Activated CD4-positive, alpha-beta T cell treated with anti-CD3 and anti-CD28 coated beads, Interleukin-2, amount 50 U/mL, for 24 hours (primary cell): ENCODE measurements at places on chromosomes 6 and 20.

DNA sequence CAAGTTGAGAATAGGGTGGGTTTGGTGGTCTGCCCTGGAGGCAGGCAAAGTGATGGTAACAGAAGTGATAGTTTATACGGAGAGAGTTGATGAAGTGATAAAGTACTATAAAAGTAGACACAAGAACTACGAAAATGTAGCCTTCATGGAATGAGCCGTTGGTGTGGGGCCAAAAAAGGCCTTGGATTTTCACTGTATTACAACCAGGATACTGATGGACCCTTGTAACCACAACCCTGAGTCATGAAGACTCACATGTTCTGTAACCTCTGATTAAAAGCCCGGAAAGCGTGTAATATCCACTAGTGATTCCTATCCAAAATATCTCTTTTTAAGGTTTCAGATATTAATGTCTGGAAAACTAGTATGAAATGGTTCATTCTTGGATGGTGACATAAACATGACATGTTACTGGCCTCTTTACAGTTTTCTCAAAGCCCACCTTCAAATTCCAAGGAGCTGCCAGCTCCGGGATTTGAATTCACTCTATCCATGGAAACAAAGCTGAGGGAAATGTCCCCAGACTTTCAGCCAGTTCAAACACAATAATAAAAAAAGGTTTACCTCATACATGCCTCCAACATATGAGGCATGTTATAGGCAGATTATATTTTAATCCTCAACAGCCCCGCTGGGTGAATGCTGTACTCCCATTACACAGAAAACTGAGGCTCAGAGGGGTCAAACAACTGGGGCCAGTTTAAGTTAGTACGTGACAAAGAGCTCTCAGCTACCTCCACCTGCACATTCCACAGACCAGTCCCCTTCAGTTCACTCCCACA is 55.4 kb downstream of the MRPL14 start:
- no peak for DNase-seq

DNA sequence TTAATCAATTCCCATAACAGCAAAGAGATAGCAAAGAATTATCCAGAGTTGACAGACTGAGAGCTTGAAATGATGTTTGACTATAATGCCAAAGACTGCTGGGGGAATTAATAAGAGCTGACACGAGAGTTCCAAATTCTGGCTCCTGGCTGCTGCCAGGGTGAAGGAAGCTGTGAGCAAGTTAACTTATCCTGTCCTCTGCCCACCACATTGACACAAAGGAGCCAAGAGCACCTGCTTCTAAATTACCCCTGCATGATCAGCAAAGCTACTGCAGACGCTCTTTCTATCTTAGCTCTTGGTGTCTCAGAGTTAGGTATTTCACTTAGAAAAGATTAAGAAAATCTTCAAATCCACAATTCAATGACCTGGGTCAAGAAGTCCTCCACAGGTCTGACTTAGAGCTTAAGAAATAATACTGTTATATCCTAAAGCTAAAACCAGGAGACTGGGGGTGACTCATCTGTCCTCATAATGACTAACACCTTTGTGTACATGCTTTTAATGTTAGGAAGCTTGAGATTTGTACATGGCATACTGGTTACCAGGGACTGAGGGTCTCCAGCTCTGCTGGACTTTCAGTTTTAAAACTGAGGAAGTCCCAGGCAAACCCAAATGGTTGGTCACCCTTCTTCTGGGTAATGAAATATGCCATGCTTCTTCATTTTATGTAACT is 13.2 kb upstream of the FRK start:
- no peak for DNase-seq

DNA sequence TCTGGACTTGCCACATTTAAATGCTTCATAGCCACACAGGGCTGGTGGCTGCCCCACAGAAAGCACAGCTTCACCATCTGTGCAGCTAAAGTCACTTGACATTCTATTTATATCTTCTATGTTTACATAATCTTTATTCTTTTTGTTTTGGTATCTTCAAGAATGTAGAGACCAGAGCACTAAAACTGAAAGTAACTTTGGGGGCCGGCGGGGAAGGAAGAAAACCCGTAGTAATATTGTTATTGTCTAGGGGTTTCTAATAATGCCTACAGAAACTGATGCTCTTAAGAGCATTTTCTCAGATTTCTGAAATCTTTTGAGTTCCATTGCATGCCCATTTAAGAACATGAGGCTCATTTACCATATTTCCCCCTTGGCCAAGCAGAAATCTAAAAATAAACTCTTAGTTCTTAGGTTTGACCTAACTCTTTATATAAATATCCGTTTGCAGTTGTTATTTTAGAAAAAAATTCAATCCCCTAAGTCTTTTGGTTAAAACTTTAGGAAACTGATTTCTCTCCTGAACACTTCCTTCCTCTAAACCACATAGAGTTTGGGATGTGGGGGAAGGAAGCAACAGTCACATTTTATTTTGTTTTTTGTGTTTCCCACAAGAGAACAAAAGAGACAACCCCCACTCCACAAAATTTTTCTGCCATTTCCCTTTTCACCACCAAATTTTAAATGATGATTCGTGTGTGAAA is 207.6 kb downstream of the OGFRL1 start:
- no peak for DNase-seq

- no peak for DNase-seq
Observed at GRCh38 chr6:124967444-124967843, 5.2 kb downstream of the RNF217 start.

- no peak for DNase-seq
Observed at GRCh38 chr6:138499303-138500018, at the start of gene NHSL1. Gene NHSL1, minus strand, starts transcription at chr6:138499494. Its CDS starts 204 bp downstream, at chr6:138499290.

DNA sequence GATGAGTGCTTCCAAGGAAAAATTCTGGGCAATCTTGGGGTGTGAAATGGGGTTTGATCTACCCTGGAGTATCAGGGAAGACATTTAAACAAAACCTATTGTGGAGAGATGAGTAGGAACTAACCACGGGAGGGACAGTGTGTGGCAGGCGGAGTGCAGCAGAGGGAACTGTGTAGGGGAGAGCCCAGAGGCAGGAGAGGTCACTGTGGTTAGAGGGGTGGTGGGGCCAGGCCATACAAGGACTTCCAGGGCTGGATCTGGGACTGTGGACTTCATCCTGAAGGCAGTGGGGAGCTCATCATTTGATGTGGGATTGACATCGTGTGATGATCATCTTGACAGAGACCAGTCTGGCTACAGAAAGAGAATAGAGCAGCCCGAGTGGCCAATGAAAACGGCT is 89.0 kb downstream of the TOX2 start:
- no peak for DNase-seq

DNA sequence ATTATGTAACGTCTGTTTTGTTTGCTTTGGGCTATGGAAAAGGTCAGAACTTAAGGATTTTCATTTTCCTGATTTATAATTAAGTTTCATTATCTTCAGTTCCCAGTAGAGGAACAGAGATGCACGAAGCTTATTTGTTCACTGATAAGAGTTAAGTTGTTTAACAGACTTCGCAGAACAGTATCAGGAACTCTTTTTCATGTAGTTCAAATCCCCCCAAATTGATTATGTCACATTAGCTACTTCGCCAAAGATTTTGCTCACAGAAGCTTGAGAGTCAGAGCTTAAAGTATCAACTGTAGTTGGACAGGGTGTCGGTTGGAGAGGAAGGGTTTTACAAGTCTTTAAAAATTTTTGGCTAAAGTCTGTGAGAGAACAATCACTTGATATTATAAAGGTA is 43.4 kb downstream of the ZHX3 start:
- no peak for DNase-seq

DNA sequence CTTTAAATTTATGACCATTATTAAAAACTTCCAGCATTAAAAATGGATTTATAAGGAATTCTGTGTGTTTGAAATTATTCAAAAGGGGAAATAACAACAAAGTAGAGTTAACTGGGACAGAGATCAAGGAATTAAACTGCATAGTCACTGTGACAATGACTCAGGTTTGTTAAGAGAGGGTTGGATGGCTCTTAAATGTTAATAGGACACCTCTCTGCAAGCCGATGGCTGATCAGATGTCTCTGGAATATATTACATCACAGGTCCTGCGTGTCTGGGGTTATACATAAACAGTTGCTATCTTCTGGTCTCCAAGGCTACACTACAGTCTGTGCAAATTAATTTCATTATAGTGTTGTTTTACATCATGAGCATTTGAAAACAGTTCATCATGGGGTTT is 574.3 kb downstream of the COL12A1 start:
- no peak for DNase-seq
